ENCODE measurements at places on chromosomes 4 and X.

DNA sequence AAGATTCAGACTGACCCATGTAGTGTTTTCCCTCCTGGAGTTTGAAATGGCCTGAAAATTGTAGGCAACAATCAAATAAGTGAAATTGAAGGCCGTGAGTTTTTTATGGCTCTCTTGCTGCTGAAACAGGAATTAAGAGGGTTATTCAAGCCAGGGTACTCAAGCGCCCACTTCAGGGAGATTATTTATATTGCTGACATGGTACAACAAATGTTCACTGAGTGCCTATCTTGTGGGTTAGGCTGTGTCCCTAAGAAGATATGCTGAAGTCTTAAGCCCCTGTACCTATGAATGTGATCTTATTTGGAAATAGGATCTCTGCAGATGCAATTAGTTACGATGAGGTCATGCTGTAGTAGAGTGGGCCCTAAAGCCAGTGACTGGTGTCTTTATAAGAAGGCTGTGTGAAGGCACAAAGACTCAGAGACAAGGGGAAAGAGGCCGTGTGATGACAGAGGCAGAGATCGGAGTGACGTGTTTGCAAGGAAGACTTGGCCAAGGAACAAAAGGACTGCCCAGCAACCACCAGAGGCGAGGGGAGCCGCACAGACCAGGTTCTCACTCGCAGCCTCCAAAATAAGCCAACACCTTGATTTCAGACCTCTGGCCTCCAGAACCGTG lies 72.9 kb downstream of the MED28 start:
- DNase-seq: no peak

DNA sequence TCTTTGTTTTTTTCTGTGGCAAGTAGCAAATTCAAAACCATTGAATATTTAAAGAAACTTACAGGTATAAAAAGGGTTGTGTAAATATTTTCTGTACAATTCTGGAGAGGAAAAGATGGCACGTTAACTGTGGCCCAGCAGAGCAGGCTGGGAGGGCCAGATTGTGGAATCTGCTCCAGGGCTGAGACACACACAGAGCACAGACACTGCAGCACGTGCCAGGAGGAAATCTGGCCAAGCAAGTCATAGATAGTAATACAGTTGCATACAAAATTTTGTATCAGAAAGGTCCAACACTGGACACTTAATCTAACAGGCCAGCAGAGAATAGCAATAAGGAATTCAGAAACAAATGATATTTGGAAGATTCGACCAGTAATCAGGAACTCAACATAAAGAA lies 763.7 kb downstream of the PDHA2 start:
- no peak for DNase-seq

DNA sequence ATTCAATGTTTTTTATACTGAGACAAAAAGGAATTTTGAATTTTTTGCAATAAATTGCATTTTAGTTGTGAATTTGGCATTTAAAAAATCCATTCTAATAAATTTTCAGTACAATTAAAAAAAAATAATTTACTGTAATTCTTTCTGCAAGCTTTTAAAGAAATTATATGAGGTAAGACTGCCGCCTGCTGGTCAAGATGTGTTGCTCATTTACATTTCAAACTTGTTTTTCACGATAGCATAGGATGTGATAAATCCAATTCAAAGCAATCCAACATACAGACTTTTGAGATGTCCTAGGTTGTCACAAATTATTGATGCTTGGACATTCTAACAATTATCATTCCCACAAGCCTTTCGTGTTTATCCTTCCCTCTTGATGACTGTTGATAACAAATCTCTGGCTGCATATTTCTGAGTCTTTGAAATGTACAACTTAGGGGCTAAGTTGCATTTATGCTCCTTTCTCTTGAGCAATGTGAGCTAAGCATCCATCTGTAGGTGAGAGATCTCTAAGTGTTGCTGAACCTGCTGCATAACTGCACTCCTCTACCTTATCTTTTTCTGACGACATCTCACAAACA lies 21.7 kb upstream of the MFAP3L start:
- DNase-seq: peak; percentile 80

GRCh38 chrX:18971506-18971905 lies 12.4 kb downstream of the PHKA2 start:
- no peak for DNase-seq

- DNase-seq: no peak
Measured at GRCh38 chr4:6676722-6677558, 16.7 kb upstream of the S100P start.

Measured in kidney (tissue), 22 donors.